ENCODE measurements at places on chromosomes 1 and 21.

DNA sequence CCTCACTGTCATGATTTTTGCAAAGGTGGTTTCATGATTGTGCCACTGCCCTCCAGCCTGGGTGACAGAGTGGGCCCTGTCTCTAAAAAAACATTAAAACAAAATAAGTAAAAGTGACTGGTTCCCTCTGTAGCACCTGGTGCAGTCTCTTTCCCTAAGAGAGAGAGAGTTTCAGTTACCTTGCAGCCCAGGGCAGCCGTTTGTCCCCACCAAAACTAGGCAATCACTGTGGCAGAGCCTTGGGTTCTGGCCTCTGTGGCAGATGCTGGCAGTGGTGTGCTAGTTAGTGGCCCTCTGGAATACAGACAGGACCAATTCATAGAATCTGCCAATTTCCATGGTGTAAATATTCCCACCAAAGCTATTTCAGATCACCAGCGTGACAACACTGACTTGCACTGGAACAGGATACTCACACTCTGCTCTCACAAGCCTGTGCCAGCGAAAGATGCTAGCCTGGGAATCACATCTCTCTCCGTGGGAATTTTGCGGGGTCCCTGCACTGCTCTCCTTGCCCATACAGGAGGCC is 108.7 kb downstream of the TLR5 start:
- no peak for DNase-seq

DNA sequence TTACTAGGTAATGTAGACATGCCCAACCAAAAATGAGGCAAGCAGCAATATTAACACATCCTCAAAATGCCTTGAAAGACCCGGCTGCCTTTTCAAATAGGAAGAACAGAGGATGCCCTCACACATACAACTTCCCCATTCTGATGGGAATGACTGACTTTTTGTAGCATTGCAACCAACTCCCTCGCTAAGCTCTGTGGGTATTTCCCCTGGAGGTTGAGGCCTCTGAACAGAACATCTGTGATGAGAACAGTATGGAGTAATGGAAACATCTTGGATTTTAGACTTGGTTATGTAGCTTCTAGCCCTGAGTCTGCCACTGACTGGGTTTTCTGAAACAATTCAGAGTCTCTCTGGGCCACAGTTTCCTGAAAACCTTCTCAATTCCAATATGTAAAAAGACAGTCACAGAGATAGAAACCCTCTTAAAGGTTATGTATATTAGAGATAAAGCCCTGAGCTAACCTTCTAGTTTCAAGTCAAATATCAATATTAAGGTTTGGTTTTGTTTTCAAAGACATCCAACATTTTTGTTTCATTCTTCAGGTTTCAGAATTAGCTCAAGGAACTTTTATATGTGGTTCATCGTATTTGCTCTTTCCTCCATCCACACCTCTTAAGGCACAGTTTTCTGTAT is 311.5 kb downstream of the SETD4 start:
- no peak for DNase-seq

- no peak for DNase-seq
Measured at GRCh38 chr1:17958704-17959103, 148.9 kb upstream of the IGSF21 start.

DNA sequence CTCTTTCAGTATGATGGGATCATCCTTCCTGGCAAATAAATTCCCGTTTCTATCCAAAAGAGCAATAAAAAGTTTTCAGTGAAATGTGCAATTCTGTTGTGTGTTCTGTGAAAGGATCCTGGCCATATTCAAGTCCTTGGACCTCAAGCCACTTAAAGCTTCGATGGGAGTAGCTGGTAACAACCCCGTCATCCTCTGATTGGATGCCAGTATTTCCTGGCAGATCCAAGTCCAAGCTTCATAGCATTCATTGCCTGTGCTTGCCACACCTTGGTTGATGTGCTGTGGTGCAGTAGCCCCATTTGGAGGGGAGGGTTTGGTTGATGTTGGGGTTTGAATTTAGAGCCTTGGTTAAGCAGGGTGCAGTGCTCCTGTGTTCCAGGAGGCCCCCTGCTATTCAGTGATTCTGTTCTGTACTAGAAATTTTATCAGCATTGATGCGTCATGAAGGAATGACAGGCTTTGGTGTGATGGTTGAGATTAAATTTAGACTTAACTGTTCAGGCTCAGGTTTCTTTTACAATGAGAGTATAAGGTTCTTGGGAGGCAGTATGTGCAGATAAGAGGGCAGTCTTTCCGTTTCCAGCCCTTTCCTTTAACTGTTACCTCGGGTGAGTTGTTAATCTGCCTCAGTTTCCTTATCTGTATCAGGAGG is 4.9 kb downstream of the RPL11 start:
- no peak for DNase-seq

DNA sequence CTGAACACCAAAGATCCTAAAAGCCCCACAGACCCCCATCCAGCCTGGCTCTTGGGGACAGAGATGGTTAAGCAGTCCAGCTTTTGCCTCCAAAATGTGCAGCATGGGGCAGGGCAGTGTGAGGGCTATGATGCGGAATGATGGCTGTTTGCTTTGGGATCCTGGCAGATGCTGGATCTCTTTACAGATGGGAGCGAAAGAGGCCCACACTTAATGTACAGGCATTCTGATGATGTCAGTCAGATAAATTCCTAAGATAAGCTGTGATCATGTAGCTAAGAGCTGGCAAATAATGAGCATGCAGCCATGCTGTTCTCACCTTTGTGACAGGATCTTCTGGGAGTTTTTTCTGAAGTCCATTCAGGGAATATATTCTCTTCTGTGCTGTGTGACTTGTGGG is 17.6 kb upstream of the KCNQ4 start:
- DNase-seq: no peak
